ENCODE measurements at places on chromosomes 3 and 15.

GRCh38 chr15:41331833-41332193 is 578 bp downstream of the OIP5 start:
- no peak for DNase-seq

- DNase-seq = no peak
Observed at GRCh38 chr3:131610174-131610573, 107.4 kb upstream of the MRPL3 start.

- no peak for DNase-seq
Observed at GRCh38 chr15:52028431-52029093, 9.5 kb downstream of the MAPK6 start.

- DNase-seq = no peak
Observed at GRCh38 chr3:4981665-4982494, 2.6 kb downstream of the BHLHE40 start.

- DNase-seq = no peak
Observed at GRCh38 chr15:57109005-57109404, 190.6 kb downstream of the TCF12 start.

DNA sequence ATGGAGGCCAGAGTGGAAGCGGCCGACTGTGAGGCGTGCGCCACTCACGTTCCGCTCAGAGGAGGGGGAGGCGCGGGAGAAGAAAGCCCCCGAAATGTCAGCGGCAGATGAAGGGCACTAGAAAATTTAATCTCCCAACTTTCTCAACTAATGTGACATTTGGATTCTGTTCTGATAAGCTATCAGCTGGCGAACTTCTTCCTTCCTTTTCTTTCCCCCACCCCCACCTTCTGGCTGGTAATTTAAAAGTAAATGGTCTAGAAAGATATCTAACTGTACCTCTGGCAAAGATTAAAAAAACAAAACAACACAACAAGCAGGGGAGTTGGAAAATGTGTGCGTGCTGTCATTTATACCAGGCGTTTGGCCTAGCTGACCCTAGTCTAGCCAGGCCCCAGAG is 26.4 kb upstream of the TMEM115 start:
- DNase-seq = no peak

GRCh38 chr3:111194048-111194447 is 122.4 kb downstream of the NECTIN3 start:
- DNase-seq = no peak

DNA sequence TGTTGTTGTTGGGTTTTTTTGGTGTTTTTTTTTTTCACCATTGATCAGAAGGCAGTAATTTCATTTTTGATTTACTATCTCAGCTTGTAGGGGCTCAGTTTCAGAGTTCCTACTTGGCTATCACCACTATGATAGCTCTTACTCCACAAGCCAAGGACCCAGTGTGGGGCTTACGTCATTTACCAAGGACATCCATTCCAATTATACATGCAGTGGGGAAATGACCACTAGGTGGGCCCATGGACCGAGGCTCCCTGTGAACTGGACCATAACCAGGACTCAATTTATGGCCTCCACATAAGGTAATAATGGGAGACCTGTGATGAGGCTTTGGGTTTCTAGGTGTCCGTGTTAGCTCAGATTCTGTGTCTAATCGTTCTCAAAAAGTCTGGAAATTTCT is 67.5 kb upstream of the CACNA1D start:
- no peak for DNase-seq

GRCh38 chr15:61195116-61196002 is 33.7 kb downstream of the RORA start:
- DNase-seq = no peak

DNA sequence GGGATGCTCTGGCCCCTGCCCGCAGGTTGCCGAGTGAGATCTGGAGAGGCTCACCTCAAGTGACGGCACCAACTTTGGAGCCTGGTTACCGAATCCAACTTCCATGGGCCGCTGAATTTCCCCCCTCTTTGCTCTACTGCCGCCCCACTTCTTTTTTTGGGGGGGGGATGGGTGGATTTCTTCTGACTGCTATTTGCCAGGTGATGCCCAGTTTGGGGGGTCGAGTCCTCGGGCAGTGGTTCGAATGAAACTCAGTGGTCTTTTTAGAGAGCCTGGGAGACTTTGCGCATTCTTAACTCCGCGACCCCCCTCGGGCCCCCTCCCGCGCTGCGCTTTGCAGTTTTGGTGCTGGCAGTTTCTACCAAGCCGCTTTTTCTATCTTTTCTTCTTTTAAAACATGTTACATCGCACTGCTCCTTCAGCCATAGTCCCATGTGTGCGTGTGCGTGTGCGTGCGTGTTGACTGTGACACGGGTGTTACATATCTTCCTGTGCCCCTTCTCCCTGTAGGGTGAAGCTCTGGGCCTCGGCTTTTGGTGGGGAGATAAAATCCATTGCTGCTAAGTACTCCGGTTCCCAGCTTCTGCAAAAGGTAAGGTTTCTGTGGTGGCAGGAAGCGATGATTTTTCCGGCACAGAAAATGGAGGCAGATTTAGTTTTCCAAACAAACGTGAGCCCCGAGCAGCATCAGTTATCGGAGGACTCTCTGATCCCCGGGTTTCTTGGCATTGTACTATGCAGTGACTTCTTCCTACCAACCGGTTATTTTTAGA is 837 bp downstream of the CACNA2D3 start:
- no peak for DNase-seq

DNA sequence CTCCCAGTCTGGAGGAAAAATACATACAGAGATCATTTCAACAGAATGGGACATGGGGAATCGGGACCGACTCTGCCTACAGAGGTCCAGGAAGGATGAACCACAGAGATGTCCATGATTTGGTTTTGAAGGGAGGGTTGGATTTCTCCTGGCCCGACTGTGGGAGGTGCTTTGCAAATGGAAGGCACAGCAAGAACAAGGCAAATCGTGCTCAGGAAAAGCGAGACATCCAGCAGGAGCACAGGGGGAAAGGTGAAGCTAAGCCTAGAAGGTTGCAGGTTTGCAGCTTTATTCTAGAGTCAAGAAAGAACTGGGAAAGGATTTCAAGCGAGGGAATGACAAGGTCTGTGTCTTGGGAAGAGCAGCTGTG is 181.9 kb downstream of the OPA1 start:
- DNase-seq = no peak

DNA sequence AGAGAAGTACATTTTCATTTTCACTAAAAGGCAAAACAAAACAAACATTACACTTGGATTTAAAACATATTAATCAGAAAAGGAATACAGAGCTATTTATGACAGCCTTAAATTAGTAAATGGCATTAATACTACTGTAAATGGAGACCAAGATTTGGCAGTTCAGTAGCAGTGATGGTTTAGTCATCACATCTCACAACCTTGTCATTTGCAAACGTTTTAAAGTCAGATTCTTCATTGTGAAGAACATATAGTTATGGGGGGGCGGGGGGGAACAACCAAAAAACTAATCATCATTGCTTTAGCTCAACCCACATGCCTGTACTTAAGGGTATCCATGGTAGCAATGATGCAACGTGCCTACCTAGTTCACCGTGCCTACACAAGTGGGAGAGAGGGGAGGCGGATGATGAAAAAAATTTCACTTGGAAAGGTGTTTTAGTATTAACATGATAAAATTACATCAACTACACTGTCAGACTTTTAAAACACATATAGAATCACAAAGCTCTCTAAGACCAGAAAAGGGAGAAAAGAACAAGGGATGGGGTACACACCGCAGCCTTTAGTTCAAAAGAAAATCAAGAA is 40.1 kb downstream of the DLG1 start:
- DNase-seq = no peak

DNA sequence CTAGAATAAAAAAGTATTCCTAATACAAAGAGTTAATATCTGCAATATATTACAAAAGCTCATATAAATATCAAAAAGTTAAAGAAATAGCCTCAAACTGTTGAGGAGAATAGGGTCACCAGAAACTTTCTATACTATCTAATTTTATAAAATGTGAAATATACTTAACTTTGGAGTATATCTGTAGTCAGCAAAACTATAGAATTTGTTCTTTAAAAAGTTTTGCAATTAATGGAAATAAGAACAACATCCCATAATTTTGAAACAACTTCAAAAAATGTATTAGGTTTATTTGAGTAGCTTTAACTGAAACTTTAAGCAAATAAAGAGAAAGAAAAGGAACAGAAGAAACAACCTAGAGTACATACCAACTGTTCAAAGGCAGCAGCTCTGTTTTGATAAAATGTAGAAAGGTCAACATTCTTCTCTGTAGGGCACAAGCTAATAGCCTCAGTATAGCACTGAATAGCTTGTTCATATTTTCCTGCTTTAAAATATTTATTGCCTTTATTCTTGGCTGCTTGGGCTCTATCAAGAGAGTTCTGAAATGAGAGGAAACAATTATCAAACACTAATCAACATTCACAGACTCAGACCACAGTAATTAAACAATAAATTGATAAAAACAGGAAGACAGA is 14.3 kb downstream of the TOMM70 start:
- DNase-seq = no peak

DNA sequence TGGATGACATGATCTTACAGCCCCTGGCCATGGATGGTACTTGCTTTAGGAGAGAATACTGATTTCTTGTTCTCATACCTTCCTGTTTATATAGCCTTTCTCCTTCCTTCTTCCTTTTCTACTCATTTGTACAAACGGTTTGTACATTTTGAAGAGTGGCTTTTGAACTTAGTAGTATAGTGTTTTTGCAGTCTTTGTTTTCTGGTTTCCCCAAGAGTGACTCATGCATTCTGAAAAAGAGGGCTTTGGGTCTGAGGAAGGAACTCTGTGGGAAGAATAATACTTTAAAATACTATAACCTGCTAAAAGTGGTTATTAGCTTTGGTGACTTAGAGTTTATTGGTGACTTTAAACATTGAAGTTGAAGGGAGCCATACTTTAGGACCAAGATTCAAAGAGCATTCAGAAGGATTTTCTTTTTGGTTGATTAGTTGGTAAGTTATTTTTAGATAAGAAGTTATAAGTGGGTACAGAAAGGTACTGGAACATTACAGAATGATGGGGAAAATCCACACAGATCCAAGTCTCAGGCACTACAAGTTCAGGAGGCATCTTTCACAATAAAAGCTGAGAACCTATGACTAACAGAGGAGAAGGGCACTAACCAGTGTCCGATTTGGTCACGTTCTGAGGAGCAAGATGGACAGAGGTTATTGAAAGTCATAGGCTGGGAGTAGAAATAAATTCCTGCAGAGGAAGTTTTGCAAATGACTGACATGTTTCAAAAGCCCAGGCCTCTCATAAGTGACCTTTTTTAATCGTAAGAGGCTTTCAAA is 369.6 kb upstream of the AZI2 start:
- no peak for DNase-seq

- no peak for DNase-seq
Observed at GRCh38 chr3:98095882-98096281, 8.9 kb downstream of the OR5AC2 start.

DNA sequence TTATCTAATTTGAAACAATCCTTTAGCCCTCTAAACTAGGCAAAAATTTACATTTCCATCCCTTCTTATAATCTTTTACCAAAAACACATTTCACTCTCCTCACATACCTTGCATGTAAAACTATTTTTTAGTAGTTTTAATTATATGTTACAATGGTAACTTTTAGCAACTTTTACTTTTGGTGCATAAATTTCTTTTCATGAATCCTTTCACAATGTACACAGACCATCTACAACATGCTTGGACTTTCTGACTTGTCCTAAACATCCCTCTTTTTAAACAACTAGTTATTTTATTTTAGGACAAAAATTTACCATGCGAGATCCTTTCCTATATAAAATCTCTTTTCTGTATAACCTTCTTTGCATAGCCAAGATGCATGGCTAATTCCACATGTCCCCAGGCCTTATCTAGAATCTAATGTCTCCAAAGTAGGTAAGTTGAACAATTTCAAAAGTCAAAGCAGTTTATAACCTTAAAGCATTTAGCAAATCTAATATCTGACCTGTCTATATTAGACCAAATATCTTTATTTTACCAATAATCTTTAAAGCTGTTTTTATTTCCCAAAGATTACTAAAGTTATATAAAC is 14.4 kb upstream of the ALDH1L1 start:
- DNase-seq = no peak

- no peak for DNase-seq
Observed at GRCh38 chr15:91586560-91586959, 266.9 kb upstream of the SLCO3A1 start.

- no peak for DNase-seq
Observed at GRCh38 chr3:73774645-73775044, 149.9 kb upstream of the PDZRN3 start.

DNA sequence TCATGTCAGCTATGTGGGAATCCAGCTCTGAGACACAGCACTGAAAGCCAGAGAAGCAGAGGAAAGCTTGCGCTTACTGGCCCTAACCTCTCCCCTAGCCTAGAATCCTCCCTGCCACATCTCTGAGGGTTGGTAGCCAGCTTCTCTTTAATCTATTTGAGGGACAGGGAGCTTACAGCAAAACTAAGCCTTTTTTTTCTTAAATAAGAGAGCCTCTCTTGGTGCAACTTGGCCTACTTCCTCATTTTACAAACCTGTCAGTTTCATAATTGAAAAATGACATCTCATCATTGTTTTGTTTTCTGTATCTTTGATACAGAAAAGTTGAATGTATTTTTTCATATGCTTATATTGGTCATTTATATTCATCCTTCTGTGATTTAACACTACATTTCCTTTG is 193.9 kb downstream of the ZNF621 start:
- DNase-seq = no peak

DNA sequence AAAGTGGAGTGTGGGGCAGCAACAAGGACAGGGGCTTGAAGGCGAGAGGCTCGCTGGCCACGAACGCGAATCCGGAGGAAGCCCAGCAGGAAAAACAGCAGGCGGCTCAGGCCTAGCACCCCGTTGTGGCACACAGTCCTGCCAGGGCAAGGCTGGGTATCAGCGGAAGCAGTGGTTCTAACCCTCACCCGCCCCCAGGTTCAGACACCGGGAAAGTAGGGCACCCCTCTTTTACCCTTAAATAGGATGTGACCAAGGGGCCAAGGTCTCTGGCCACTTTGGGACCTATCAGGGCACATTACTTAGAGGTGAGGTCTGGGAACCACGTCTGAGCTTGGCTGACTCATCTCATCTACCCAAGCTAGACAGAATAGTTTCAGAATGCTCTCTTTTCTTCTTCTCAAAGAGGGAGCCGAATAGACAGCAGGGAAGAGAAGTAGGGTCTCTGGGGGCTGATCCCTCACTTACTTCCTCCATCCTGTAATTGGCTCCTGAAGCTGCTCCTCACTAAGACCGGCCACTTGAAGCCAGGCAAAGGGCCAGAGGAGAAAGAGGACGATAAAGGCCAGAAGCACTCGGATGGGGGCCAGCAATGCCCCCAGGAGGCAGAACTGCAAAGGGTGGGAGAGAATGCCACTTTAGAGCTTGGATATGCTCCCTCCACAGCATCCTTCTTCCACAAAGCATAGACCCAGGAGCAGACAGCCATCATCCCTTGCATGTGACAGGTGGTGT is 1.7 kb downstream of the LPCAT4 start:
- DNase-seq = no peak

DNA sequence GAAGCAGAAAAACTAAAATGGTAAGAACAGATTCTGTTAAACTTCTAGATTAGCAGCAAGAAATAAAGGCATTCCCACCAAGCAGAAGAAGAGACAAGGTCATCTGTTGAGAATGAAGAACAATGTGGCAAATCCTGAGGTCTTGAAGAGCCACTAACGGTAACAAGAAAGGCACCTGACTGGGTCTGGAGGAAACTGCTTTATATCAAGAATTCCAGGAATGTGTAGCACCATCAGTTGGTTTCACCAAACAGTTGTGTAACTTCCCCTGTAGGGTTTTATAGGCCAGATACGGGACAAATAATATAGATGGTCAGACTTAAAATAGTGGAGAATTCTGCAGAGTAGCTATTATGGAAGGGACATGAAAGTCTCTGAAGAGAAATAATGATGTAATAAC is 57.3 kb downstream of the ACAP2 start:
- DNase-seq = no peak

- DNase-seq = no peak
Observed at GRCh38 chr15:89794627-89795241, 18.6 kb downstream of the MESP2 start.

All from NCI-H1694 (cell line).